Iris pigment epithelial cell (primary cell): ENCODE measurements at places on chromosomes 2 and 18.
A peak's percentile ranks its signal among the peaks of the same experiment; 100 is the strongest.

- DNase-seq: peak; percentile 82
These were observed 2.2 kb upstream of the NRP2 start for GRCh38 chr2:205680067-205680466.

DNA sequence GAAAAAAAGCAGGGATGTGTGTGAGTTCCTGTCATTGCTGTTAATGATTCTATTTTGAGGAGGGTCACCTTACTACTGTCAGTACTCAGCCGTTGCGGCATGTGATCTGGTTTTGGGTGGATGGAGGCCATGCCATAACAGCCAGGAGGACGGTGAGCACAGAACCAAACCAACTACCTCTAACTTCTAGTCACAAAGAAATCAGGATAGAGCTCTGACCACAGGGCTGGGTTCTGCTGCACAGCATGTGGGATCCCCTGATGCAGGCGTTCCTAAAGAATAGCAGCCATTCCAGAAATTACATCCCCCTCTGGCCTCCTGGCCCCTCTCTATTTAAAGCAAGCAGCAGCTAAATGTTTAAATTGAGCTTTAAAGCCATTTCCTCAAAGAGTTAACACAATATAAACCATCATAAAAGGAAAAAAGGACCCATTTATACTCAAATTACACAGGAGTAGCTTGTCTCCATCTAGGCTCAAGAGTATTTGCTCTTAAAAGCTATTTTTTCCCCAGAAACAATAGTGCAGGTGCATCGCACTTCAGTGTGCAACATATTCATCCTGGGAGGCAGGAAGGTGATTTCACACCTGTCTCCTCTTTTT is 786.4 kb downstream of the RNF144A start:
- DNase-seq: no peak

DNA sequence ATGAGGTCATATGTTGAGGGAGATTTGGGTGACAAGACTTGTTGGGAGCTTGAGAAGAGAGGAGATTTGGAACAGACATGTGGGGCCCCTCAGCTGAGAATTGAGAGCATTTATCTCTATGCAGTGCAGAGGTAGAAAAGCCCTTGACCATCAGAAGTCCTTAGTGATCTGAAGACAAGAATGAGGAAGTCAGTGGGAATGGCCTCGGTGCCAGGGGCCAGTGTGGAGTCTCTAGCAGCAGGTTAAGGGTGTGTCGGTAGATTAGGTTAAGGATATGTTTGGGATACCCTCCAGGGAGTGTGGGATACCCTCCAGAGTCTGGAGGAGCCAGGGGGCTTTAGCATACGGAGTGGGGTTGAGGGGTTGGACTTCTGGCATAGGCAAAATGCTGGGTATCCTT is 41.6 kb downstream of the FBXO48 start:
- DNase-seq: no peak

GRCh38 chr18:61922435-61922834 is 29.6 kb upstream of the RNF152 start:
- no peak for DNase-seq

GRCh38 chr2:205047273-205047839 is 502.1 kb downstream of the PARD3B start:
- no peak for DNase-seq

GRCh38 chr2:233371641-233372040 is 17.3 kb downstream of the DGKD start:
- no peak for DNase-seq

DNA sequence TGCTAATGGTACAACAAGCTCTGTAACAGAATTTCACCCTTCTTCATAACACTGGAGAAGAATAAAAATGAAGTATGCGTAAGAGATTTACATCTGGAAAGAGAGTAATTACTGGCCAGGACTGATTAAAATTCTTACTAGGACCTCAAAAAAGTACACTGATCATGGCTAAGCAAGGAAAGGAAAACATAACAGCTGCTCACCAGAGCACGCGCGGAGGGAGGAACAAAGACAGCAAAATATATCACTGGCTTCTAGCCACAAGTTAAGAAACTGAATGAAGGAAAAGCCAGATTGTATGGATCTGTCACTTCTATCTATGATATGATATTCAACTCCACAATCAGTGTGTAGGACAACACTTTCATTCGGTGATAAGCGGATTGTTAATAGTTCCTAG is 15.6 kb upstream of the CYTIP start:
- no peak for DNase-seq

DNA sequence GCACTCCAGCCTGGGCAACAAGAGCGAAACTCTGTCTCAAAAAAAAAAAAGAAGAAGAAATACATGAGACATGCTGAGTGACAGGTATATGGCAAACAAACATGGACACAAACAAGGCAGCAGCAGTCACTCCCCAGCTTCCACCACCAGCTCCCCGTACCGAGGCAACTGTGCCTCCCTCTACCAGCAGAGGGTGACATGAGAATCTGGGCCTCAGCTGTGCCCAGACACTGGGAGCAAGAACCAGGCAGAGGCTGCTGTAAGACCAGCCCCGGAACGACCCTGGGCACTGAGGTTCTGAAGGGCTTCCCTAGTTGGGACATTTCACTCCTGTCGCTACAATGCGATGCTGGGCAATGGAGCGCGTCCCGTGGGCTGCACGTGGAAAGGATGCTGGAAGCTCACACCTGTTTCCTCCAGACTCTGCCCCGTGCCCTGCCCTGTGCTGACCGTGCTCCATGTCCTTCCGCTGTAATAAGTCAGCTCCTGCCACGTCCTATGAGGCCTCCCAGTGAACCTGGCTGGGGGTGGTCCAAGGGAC is 37.1 kb downstream of the BOK start:
- DNase-seq: no peak

- DNase-seq: no peak
These were observed 52.4 kb downstream of the TNS1 start for GRCh38 chr2:217950401-217950871.

DNA sequence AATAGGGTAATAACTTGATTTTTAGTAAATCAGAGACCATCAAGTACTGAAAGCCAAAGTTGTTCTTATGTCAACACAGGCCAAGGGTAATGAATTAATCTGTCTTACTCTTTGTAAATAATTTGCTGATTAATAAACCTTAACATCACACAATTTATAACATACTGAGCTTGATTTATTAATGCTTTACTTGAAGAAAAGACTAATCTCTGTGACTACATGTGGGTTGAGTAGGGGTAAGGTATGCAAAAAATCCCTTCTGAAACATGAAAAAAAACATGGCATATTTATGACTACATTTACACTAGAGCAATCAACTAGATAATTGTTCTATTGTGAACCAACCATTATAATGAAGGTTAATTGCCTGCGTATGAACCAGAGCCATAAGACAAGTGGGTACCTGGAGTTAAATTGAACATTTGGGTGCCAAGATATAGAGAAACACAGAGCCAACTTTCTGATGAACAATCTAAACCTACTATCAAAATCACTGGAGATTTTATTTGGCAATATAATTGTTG is 67.7 kb upstream of the GRB14 start:
- DNase-seq: no peak

GRCh38 chr2:191243154-191243553 is 2.0 kb upstream of the MYO1B start:
- DNase-seq: no peak

DNA sequence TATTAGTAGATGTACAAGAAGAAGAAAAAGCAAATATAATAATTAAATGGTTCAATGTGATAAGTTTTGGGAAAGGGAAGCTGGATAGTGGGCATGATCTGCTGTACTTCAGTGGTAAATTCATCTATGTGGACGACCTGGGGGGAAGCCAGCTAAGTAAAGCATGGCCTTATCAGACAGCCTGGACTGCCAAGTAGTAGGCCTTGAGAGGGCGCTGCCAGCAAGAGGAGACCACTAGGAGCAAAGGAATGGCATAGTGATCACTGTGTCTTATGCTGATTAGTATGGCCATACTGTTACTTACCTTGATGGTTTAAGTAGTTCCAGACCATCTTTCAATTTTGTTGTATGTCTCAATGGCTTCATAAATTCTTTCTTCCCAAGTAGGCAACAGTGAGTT is 287.6 kb downstream of the SETBP1 start:
- DNase-seq: no peak

GRCh38 chr2:231489990-231490389 is 25.7 kb upstream of the NCL start:
- no peak for DNase-seq

- DNase-seq: peak; percentile 67
These were observed 123.4 kb downstream of the GULP1 start for GRCh38 chr2:188414869-188415753.

DNA sequence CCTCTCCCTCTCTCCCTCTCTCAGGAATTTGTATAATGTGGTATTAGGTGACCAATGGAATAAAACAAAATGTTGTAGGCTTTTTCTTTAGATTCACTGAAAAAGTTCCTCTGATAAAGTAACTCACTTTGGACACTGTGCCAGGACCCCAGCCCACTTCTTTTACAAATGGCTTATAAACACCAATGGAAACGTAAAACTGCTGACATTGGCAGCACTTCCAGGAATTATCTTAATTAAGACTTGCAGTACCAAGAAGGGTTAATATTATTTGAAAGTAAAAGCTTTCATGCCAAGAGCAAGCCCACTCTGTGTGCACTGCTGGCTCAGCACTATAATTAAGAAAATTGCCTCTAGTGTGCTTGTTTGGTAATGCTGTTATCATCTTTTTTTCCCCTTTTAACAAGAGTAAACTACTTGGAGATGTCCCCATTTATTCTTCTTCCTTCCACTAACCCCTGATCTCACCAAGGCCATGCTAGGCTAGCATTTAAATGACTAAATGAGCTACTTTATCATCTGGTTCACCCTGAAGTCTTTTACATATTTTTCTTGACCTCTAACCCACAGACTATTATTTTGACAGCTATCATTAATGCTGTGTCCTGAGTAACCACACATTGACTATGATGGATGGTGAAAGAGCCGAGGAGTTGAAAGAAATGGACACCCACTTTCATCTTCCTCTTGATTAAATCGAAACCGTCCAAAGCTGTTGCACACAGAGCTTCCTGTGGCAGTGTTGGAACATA is 232.2 kb upstream of the ETAA1 start:
- DNase-seq: no peak

GRCh38 chr2:241376808-241377207 is 20.7 kb downstream of the FARP2 start:
- DNase-seq: no peak

DNA sequence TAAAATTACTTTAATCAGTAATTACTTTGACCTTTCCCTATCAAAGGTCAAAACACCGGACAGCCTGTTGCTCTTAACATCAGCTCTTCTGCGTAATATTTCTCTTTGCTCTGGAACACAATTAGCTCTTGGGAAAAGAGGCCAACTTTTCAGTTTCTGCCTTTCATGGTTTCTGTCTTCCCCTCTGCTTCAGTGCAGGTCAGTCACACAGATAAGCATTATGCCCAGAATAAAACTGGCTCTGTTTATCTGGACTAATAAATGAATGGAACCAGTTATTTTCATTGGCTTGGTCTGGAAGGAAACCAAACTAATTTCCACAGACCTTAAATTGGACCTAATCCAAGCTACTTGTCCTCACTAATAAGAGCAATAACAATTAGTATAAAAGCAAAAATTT is 26.2 kb upstream of the GALNT3 start:
- no peak for DNase-seq

GRCh38 chr2:27627963-27628766 is 647 bp downstream of the CCDC121 start:
- peak; percentile 98 for DNase-seq

GRCh38 chr18:37362158-37362890 is 203.3 kb downstream of the CELF4 start:
- no peak for DNase-seq

DNA sequence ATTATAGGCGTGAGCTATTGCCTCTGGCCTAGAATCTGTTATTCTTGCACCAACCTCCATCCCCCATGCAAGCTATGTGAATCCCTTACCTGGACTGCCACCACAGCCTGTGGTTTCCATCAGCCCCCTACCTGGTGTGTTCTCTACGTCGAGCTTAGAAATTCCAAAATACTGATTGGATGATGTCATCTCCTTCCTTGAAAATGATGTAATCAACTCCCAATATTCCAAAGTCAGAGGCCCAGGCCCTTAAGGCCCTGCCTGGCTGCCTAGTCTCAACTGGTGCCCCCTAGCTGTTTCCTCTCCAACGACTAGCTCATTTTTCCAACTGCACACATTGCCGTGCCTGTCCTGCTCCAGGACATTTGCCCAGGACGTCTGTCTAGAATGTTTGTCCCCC is 41.3 kb upstream of the GBX2 start:
- DNase-seq: no peak

DNA sequence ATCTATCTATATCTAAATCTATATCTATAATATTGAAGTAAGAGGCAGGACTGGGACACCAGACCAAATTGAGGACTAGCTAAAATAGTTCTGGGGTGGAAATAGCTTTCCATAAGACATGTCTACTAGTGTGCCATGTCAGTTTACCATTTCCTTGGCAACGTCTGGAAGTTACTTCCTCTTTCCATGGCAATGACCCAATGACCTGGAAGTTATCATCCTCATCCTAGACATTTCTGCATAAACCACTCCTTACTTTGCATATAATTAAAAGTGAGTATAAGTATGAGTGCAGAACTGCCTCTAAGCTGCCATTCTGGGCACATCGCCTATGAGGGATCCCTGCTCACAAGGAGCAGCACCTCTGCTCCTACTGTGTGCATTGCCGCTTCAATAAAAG is 734.0 kb upstream of the GCFC2 start:
- no peak for DNase-seq

DNA sequence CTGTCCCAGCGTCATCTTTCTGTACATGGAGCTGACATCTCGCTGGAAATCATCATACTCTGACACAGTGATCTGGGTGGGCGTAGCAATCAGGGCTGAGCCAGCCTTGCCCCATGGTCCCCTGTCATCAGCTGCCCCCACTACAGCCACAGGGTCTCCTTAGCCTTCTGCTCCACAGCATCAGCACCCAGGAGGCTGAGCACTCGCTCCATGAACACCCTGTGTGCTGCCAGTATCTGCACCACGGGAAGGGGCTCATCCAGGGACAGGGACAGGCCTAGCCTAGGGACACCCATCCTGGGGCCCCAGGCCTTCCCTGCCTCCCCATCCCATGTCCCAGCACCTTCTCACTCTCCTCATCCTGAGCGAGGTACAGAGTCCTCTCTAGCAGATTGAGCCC is 11.4 kb downstream of the ALPG start:
- no peak for DNase-seq

DNA sequence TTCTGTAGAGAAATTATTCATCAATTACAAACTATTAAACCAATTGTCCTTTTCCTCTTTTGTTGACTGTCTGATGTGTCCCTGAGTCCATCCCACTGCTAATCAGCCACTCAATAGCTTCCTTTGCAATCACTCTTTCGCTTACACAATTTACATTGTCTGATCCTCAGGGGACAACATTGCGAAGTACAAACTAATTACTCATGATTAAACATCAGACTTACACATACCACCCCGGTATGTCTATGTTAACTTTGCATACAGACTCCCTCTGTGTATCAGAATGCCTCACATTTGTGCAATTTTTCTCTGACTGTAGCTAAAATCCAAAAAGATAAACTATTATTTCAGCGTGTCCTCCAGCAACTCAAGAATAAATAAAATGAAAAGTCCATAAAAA is 264.4 kb upstream of the REV1 start:
- DNase-seq: peak; percentile 32

- DNase-seq: peak; percentile 83
These were observed 36.7 kb downstream of the KIAA2012 start for GRCh38 chr2:202109737-202110184.
